ENCODE measurements at places on chromosomes 2 and 18.

DNA sequence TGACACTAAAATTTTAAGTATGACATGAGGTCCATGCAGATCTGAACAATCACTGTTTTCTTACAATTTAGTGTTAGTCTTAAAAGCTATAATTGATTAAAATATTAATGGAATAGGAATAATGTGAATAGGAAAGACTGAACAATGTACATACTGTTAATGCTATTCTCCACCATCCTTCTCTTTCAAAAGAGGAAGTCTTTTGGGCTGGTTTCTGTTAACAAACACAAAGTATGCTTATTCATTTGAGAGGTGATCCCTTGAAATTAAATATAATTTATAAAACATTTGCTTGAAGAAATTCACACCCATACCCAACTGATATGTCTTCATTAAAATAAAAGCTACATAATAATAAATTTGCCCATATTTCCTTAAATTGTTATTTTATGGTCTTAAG, 2.3 kb downstream of the STPG4 start:
- no peak for DNase-seq

- DNase-seq: no peak
Measured at GRCh38 chr2:138028538-138028937, 64.3 kb downstream of the HNMT start.

DNA sequence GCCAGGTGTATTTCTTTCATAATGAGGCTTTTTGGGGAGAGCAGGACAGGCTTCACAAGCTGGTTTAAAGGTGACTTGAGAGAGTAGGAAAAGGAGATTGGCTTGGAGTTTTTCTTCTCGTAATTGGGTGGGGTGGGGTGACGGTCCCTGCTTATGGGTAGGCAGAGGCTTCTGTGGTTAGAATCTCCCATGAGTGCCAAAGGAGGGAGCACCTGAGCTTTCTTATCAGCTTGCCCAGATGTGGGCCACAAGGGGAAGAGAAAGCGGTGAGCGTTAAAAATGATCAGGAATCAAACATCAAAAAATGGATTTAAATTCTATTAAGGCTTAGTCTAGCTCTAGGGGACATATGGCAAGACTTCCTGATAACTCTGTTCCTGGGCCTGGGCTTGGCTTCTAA, 9.7 kb upstream of the PNPT1 start:
- DNase-seq: no peak

GRCh38 chr2:16828828-16829160, 163.2 kb upstream of the CYRIA start:
- no peak for DNase-seq
